ENCODE measurements at places on chromosomes 5 and 9.

- no peak for DNase-seq
Observed at GRCh38 chr5:79284846-79285245, 48.9 kb downstream of the JMY start.

GRCh38 chr9:93896496-93897033, 58.6 kb downstream of the BARX1 start:
- DNase-seq = no peak

- no peak for DNase-seq
Observed at GRCh38 chr9:5364294-5365024, 24.8 kb upstream of the RLN1 start.

- peak; percentile 62 for DNase-seq
Observed at GRCh38 chr9:112074250-112075008, 100.7 kb downstream of the SUSD1 start.

DNA sequence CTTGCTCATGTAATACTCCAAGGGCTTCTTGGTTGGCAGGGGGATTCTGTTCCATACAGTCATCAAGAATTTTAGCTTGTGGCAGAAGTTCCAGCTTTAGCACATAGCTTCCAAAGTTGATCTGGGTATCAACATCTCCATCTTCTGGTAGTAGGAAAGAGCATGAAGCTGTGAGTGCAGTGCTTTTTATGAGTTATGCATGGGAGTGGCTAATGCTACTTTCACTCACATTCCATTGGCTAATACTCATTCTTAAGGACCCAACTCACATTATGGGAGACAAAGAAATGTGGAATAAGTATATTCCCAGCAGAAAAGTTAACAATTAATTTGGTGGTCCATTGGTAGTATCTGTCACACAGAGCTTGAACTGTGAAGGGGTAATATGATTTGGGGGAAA, 194.2 kb upstream of the CHD1 start:
- no peak for DNase-seq

DNA sequence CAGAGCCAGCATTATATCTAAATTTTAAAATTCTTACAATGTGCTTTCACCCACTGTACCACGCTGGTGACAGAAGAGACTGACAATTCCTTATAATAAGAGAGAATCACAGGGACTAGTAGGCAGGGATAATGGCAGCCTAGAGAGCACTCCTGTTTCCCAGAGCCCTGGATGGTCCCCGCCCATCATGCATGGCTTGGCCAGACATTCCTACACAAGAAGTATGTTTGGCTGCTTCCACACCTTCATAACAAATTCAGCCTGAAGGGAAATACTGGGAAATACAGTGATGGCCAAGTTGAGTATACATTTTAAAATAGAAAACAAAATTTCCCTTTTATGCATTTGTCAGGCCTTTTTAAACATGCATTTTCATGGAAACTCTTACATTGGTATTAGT, 193.5 kb upstream of the ELL2 start:
- no peak for DNase-seq

DNA sequence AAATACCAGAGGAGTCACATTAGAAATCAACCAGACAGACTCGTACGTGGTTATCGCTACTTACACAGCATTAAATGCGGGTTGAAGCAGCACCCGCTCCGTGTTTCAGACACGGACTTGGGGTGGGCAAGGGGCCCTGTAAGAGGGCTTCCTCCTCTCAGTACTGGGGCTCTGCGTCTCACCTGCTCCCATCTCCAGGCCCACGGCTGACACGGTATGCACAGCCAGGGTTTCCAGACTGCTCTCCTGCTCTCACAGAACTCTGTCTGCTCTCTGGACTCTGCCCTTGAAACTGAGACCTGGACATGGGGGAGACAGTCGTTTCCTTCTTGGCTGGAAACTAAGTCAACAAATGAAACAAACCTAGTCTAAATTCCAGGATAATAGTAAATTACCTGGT, 24.7 kb upstream of the RASGEF1C start:
- no peak for DNase-seq

GRCh38 chr5:44387921-44388320, 1.3 kb downstream of the FGF10 start:
- no peak for DNase-seq

GRCh38 chr5:135578685-135579341, at the start of gene CXCL14:
TSS of gene CXCL14 (minus strand) at chr5:135578991. CDS start at chr5:135578778, 213 bp downstream.
- DNase-seq = no peak

GRCh38 chr5:139639619-139640380, 8.3 kb upstream of the CXXC5 start:
- DNase-seq = peak; percentile 65

DNA sequence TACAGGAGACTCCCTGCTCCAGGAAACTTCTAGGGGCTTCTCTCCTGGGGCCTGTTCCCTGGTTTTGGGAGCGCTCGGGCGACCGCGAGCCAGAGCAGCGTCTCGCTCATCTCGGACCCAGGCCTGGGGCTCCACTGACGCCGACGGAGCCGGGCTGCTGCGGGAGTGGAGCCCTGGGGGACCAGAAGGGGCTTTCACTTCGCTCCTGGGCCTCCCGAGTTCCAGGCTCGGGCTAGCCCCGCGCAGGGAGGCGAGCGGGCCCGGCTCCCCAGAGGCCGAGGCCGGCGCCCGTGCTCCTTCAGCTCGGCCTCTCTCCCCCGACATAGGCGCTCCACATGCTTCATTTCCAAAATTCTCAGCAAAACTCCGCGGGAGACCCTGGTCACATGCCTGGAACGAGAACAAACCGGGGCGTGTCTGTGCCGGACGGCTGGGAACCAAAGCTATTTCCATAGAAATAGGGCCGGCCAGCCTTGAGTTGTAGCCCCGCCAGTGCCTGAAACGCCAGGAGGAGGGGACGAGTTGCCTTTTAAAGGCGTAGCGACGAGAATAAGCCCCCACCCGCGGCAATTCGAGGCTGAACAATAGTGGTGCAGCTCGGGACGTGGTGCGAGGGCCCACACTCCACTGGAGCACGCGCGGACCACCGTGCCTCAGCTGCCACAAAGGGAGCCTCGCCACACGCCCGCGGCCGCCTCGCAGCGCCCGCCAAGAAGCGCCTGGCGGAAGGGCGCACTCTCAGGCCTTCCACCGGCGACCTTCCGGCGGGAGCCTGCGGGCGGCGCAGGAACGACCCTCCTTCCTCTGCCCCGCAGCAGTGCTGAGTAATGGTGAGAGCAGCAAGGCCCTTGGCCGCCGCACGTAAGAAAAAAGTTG, 1.1 kb upstream of the G3BP1 start:
- peak; percentile 61 for DNase-seq

- no peak for DNase-seq
Observed at GRCh38 chr5:168302785-168303184, 11.3 kb downstream of the WWC1 start.

GRCh38 chr5:61538722-61539501, 206.9 kb downstream of the ZSWIM6 start:
- DNase-seq = no peak

DNA sequence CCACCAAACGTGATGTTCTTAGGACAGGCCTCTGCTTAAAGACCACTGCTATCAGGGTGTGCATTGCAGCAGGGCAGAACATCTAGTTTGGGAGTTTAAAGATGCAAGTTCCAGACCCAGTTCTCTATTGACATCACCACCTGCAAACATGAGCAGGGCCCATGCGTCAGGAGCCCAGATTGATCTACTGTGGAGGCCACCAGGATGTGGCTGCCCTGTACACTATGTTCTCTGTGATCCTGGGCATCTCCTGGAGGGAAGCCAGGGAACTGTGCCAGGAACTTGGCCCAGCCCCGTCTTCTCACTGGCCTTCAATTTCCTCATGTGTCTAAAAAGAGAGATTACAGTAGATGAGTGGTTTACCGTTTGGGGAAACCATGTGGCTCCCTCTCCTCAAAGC, 87.1 kb downstream of the PDE6A start:
- peak; percentile 85 for DNase-seq

DNA sequence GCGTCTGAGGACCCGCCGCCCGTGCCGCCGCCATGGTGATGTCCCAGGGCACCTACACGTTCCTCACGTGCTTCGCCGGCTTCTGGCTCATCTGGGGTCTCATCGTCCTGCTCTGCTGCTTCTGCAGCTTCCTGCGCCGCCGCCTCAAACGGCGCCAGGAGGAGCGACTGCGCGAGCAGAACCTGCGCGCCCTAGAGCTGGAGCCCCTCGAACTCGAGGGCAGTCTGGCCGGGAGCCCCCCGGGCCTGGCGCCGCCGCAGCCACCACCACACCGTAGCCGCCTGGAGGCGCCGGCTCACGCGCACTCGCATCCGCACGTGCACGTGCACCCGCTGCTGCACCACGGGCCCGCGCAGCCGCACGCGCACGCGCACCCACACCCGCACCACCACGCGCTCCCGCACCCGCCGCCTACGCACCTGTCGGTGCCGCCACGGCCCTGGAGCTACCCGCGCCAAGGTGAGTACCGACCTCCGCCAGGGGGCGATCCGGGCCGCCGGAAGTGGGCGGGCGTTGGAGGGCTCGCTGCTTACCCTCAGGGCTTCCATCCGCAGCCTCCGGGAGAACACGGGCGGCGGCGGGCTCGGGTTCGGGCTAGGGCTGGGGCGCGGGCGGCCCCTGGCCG, 8.5 kb downstream of the PRR7 start:
- peak; percentile 92 for DNase-seq

DNA sequence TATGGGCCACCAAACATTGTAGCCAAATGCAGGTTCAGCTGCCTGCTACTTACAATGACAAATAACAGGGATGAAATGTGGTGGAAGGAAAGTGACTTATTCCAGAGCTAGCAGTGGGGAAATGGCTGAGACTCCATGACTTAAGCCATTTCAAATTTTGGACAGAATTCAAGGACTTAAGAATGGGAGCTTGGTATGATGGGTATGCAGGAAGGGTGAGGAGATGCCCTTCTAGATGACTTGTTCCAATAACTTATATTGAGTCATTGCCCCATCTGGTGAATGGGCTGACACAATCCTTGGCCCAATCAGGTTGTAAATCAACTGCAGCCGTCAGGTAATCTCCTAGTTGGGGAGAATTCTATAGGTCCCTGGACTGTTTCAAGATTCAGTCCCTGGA, 230.7 kb upstream of the SGCD start:
- DNase-seq = no peak

DNA sequence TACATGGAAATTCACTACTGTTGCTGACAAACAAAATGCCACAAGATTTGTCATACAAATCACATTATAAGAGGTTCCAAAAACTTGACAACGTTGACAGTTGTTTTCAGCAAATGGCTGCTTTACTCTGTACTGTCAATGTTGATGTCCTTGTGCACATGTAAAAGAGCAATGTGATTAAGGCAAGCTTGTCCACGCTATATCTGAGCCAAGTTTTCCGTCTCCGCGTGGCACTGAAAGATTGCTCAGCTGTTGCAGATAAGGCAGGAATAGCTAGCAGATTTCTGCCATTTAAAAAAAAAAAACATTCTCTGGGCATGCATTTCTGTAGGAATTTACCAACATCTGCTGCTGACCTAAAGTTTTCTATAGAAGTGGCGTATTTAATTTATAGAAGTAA, 46.4 kb upstream of the MEF2C start:
- no peak for DNase-seq

GRCh38 chr5:127863610-127864395, 160.6 kb downstream of the CCDC192 start:
- no peak for DNase-seq

GRCh38 chr5:134091626-134092121, 22.8 kb upstream of the TCF7 start:
- DNase-seq = no peak

DNA sequence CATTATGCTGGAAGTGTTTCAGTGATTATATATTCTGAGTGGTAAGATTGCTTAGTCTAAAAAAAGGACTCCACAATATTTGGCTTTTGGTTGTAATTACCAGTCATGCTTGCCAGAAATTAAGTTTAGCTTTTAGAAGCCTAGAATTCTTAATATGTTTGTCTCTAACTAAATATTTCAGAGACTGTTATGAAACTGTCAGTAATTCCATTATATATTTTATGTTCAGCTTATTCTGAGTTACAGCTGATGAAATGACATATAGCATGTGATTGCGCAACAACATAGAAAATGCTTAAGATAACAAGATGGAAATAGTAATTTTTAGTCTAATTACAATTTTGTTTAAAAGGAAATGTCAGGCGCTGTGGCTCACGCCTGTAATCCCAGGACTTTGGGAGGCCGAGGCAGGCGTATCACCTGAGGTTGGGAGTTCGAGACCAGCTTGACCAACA, 44.2 kb downstream of the KIAA1958 start:
- no peak for DNase-seq

GRCh38 chr5:151577566-151577965, 13.6 kb downstream of the FAT2 start:
- no peak for DNase-seq

GRCh38 chr9:75086541-75087288, 1.2 kb downstream of the NMRK1 start:
- DNase-seq = peak; percentile 25

DNA sequence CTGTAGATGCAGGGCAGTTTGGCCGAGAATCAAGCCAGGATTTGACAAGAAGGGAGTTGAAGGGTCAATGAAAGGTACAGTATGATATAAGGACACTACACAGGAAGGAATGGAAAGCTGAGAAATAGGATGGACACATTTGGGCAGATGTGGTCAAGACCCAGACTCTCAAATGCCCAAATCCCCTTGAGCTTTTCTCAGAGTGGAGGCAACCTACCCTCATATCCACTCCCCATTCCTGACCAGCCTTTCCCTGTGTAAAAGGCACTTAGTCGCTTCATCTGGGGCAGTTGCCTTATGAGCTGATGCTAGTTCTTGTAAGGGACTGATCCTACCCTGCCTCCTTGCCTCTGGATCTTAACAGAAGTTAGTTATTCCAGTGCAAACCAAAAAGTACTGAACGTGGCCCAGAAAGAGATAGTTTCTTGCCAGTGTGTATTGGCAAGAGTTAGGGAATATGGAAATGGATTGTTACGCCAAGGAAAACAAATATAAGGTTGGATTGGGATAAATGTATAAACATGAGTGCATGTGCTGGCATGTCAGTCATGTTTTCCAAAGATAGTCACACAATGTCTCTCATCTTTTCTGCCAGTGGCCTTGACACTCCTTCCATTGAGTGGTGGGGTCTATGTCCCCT, 4.1 kb upstream of the MCCC2 start:
- DNase-seq = no peak

DNA sequence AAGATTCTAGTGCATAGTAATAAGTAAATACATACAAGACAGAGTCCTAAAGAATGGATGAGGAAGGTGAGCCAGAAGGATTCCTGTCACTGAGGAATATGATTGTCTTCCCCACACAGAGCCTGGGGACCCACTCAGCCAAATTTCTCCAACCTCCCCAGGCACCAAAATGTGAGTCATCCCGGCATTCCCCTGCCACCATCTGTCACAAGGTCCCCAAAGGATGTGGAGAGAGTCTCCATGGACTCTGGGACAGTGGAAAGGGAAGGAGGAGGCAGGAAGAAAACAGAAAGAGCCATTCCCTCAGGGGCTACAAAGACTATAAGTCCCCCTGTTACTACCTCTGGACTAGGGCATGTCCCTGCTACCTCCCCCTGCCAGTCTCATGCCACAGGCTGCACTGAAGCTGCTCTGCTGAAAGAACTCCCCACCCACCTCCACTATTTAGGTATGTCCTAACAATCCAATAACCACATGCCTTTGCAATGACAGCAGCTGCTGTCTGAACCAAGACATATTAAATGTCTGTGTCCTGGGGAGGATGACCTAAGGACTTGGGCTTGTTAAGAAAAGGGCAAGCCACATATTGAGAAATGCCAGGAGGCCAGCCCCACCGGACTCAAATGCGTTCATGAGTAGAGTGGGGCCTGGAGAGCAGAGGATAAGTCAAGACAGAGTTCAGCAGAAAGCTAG, 10.7 kb upstream of the OR5C1 start:
- DNase-seq = peak; percentile 85
